ENCODE measurements at places on chromosomes 12 and 14.

- H3K4me3 ChIP-seq, result no peak overlapping the region
- DNase-seq, result no peak
- no peaks in the 10 kb centered on the region for H3K4me1 ChIP-seq
- H3K36me3 ChIP-seq, result no peaks in the 10 kb centered on the region
- H3K27me3 ChIP-seq, result no peaks in the 10 kb centered on the region
Observed at GRCh38 chr12:124259154-124260066, 35.5 kb upstream of the RFLNA start.

GRCh38 chr14:99122521-99123125 lies 149.4 kb downstream of the BCL11B start:
- H3K4me3 ChIP-seq, result no peak overlapping the region
- H3K36me3 ChIP-seq, result no peaks in the 10 kb centered on the region
- H3K27me3 ChIP-seq, result peaks cover 20% of the 10 kb centered on the region
- DNase-seq, result peak; percentile 10
- H3K4me1 ChIP-seq, result no peaks in the 10 kb centered on the region

- no peaks in the 10 kb centered on the region for H3K4me1 ChIP-seq
- no peaks in the 10 kb centered on the region for H3K36me3 ChIP-seq
- DNase-seq, result no peak
- H3K27me3 ChIP-seq, result peaks cover 4% of the 10 kb centered on the region
Observed at GRCh38 chr14:72682188-72682587, 211.7 kb downstream of the DPF3 start.

DNA sequence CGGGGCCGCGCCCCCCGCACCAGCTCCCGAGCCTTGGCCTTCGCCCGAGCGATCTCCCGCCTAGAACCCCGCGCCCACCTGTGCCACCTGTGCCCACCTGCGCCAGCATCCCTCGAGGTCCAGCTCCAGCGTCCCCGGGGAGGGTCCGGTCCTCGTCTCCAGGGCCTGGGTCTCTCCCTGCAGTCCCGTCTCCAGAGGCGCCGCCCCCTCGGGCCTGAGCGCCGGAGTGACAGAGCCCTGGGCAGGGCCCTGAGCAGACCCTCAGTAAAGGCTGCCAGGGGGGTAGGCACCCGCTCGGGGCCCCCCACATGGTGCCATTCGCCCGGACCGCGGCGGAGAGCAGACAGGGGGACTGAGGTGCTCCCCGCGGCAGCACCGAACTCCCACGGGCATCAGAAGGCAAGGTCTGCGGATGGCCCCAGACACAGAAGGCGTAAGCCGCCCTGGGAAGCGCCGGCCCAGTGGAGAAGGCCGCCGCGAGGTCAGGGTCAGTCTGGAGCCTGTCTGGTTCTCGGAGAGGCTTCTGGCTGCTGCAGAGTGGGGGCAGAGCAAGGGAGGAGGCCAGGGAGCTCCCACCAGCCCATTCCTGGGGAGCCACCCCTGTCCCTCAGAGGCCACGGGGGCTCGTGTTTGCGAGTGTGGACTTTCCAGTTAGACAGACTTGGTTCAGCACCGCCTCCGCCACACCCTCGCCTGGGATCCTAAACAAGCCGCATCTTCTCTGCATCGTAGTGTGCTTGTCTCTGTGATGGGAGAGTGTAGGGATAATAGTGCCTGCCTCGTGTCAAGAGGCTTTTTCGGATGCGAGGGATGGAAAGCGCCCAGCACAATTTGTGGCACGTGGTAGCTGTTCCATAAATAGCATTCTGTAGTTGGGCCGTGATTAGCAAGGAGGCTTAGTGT lies 1.1 kb upstream of the PPP1R13B start:
- H3K4me1 ChIP-seq, result peaks cover 21% of the 10 kb centered on the region
- peak overlapping the region; percentile 80 for H3K27ac ChIP-seq
- no peaks in the 10 kb centered on the region for H3K36me3 ChIP-seq

DNA sequence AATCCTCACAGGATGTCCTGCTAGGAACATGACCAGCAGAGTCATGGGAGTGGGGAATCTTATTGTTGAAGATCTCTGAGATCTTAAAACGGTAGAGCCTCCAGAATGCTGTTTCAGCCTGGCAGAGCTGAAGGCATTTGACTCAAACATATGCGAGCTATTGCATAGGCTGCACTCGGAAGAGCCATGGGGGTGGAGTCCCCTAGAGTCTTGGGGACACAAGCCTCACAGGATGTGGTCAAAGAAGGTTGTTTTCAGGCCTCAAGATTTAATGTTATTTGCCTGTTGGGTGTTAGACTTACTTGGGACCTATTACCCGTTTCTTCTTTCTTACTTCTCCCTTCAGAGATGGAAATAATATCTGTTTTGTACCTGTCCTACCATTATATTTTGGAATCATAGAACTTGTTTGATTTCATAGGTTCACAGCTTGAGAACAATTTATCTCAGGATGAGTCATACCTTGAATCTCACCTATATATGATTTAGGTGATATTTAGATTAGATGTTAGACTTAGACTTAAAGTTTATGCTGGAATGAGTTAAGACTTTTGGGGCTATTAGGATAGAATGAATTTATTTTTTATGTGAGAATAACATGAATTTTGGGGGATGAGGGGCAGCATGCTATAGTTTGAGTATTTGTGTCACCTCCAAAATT lies 172.2 kb upstream of the ATP2B1 start:
- H3K4me3 ChIP-seq, result no peak overlapping the region
- no peak for DNase-seq
- no peaks in the 10 kb centered on the region for H3K36me3 ChIP-seq

DNA sequence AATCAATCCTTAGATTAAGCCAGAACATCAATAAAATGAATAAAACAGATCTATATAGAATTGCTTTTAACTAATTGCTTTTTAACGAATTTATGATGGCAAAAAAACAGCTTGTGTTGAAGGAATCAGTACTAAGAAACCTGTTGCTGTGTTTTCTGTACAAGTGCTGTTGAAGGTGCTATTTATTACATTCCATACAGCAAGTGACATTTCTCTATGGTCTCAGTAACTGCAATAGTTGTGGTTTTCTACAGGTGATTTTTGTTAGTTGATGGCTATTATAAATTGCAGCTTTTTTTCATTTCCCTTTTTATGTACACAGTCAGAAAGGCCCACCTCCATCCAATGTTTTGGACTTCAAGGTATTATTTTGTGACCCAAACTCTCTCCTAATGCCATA lies 56.6 kb downstream of the SLC2A13 start:
- H3K36me3 ChIP-seq, result no peaks in the 10 kb centered on the region
- no peak for DNase-seq
- H3K27ac ChIP-seq, result no peak overlapping the region
- H3K4me3 ChIP-seq, result no peak overlapping the region

Measured in sigmoid colon (tissue), 7 donors.